ENCODE measurements at places on chromosomes 13 and 19. TPM values are rescaled to one million over a fixed set of nuclear protein-coding genes. Genes with fewer than 3 reads are reported as not detected.

ERICH6B gene
- total RNA-seq = not detected

DNA sequence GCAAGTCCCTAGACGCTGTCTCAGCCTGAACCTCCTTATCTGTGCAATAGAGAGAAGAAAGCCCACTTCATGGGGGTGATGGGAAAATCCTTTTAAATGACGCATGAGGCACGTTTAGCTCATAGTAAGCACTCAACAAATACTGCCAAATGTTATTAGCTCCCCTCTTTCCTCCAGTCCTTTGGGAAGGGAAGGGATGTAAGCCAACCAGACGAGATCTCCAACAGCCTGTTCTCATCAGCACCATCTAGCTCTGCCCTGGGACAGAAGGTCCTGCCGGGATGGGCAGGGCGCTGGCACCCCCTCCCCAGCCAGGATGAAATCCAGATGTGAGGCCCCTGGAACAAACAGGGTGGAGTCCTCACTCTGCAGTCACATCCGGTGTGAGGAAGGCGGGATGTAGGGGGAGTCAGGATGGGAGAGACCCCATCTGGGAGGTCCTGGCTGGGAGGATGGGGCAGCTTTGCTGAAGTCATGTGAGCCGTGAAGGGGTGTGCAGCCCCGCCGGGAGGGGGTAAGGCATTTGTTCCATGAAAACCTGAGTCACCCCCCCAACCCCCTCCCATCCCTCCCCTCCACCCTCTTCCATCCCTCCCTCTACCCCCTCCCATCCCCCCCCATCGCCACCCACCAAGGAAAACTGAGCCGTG is 4.6 kb downstream of the S1PR2 start:
- no peak for DNase-seq

GRCh38 chr13:71260246-71260645 is 606.8 kb downstream of the DACH1 start:
- DNase-seq = no peak

EXOC3L2 gene
- total RNA-seq = not detected

DNA sequence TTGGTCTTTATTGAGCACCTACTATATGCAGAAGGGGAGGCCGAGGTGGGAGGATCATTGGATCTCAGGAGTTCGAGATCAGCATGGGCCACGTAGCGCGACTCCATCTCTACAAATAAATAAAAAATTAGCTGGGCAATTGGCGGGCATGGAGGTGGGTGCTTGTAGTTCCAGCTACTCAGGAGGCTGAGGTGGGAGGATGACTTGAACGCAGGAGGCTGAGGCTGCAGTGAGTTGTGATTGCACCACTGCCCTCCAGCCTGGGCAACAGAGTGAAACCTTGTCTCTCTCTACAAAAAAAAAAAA is 3.8 kb downstream of the CFD start:
- DNase-seq = no peak

GRCh38 chr19:50590191-50590590 is 22.0 kb upstream of the LRRC4B start:
- no peak for DNase-seq

SIGLEC5 gene
- total RNA-seq = 0.12 TPM

PRSS57 gene
- total RNA-seq = not detected

PCDH17 gene
- total RNA-seq = not detected

GRCh38 chr19:34364462-34364829 is 550 bp upstream of the GPI start:
- no peak for DNase-seq

TSKS gene
- 0.57 TPM for total RNA-seq

LRG1 gene
- total RNA-seq = 1.5 TPM

- no peak for DNase-seq
These were observed 4.7 kb downstream of the DDA1 start for GRCh38 chr19:17314007-17314593.

DGKH gene
- 13.7 TPM for total RNA-seq

- no peak for DNase-seq
These were observed 7.9 kb upstream of the AKAP8L start for GRCh38 chr19:15426485-15427349.

ZNF878 gene
- total RNA-seq = 0.49 TPM

DNA sequence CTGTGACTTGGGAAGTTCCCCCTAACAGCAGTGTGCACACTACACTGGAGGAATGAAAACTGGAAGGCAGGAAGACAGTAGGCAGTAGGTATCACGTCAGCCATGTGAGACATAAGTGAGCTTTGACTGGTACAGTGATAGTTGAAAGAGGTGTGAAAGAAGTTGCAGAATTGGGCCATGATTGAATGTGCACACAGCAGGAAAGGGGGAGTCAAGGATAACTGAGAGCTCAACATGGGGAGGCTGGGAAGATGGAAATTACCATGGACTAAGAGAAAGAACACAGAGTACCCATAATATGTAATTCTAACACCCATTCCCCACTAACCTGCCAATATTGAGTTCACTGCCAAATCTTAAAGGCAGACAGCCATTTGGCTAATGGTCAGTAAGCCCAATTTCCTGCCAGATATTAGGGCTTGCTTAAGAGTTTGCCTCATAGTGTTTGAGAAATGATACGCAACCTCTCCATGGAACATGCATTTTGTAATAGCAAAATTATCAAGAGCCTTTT is 321.7 kb downstream of the DCT start:
- no peak for DNase-seq

DNA sequence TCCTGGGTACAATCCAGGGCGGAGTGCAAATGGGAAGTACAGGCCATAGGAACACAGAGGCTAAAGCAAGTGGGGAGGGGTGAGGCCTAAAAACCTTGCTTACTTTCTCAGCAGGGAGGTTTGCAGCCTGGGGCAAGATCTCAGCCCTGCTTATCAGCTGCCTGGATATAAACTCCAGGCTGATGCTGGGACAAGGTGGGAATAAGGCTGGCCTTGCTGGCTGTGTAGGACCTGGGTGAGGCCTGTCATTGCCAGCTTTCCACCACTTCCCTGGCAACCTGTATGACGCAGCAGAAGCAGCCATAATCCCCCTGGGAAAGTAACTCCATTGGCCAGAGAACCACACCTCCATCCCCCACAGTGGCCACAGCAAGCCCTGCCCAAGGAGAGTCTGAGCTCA is 279.1 kb upstream of the ATXN8OS start:
- no peak for DNase-seq

LILRB5 gene
- not detected for total RNA-seq

DNA sequence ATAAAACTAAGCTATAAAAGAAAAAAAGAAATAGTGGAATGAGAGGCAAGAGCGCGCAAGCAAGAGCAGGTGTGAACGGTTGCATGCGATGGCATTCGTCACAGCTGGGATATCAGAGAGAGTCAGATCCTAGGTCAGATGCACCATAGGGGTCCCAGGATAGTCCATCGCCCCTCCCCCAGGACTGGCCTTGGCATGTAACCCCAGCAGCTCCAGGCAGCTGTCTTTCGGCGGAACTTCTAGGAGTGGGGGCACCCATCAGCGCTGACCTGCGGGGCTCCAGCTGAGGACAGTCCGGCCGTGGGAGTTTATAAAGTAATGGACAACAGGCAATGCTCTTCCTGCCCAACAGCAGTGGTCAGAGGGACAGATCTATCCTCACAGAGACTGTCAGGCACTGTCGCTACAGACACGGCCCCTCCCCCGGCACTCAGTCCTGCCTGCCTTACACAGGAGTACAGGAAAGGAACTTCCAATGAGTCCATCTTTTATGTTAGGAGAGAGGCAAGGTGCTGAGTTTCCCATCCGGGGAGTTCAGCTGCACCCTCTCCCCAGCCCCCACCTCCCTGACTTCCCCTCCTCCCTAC is 1.4 kb downstream of the SIAH3 start:
- DNase-seq = peak; percentile 11

GRCh38 chr19:17711851-17712250 is 7.4 kb upstream of the MAP1S start:
- DNase-seq = no peak

GRCh38 chr13:97231118-97231828 is 9.1 kb downstream of the MBNL2 start:
- no peak for DNase-seq

- no peak for DNase-seq
These were observed 35.9 kb upstream of the CNMD start for GRCh38 chr13:52775511-52775910.

DNA sequence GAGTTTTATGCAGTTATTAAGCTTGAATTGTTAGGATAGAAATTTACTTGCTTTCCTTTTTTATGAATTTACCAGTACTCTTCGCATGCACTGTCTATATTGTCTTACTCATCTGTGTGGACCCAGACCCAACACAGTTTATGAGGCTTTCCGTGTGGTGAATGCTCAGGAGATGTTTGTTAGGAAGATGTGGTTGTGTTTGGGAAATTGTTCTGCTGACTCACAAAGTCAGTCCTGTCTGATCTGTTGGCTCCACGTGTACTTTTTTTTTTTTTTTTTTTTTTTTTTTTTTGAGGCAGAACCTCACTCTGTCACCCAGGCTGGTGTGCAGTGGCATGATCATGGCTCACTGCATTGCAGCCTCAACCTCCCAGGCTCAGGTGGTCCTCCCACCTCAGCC is 532.5 kb downstream of the LMO7 start:
- no peak for DNase-seq

CYP2B6 gene
- total RNA-seq = not detected

GRCh38 chr13:37416291-37417059 is 182.1 kb downstream of the POSTN start:
- DNase-seq = no peak

GRCh38 chr19:41323430-41324125 is 13.6 kb downstream of the CCDC97 start:
- no peak for DNase-seq

CD37 gene
- 182 TPM for total RNA-seq

CLEC4G gene
- not detected for total RNA-seq

DNA sequence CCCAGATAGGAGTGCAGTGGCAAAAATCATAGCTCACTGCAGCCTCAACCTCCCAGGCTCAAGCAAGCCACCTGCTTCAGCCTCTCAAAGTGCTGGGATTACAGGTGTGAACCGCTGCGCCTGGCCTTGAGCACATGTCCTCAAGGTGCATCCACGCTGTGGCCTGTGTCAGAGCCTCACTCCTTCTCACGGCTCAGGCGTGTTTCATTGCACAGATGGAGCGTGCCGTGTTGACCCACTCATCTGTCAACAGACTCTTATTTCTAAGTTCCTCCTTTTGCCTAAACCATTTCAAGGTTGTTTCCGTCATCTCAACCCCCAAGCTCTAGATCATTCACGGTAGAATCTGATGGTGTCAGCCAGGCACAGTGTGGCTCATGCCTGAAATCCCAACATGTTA is 28.2 kb downstream of the ATP8B3 start:
- no peak for DNase-seq

DNA sequence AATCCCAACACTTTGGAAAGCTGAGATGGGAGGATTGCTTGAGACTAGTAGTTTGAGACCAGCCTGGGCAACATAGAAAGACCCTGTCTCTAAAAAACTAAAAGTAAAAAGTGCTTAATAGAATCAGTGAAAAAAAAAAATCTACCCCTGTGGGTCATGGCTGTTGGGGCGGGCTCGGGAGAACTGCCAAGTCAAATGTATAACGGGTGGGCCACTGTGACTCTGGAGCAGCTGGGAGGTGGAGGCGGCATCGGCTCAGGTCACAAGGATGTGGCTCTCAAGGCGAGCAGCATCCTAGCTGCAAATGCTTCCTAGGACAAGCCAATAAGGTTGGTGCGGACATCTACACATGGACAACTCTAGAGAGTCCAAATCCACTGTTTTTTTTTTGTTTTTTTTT is 30.9 kb downstream of the C19orf47 start:
- no peak for DNase-seq

DNA sequence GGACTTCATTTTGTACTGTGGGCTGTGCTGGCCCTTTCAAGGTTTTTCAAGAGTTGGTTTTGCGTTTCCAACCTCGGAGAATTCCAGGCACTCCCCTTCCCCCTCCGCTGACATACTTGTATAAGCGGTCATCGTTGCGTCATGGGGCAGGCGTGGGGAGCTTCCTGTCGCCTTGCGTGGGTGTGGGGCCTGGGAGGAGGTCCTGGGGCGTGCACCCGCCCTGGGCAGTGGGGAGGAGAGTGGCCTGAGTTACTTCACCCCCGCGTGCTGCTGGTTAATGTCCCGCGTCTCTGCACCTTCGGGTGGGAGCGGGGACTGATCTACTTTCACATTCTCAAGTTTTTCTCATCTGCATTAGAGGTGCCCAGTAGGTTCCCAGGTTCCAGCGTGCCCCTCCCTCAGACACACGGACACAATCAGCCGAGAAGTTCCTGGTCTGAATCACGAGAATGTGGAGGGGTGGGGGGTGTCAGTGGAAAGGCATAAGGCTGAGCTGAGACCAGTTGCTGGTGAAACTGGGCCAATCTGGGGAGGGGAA is 4.1 kb downstream of the IER2 start:
- peak; percentile 84 for DNase-seq

MAP4K1 gene
- 135 TPM for total RNA-seq

DNA sequence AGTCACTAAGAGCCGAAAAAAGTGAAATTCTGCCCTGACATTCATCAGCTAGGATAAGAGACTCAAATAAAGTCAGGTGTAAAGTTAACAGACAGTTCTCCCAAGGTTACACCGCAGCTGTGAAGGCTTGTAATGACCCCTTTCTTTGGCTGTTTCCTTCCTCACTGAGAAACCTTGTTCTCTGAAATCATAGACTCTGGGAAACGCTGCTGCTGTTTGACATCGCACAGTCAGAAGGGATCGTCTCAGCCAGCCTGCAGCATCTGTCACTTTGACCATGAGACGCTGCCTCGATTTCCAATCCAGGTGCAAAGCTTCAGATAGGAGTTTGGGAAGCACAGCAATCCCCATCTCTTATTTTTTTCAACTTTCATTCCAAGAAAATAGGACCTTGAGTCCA is 678 bp downstream of the BCAT2 start:
- DNase-seq = no peak

- no peak for DNase-seq
These were observed 50.0 kb downstream of the LATS2 start for GRCh38 chr13:21011378-21011777.

DNA sequence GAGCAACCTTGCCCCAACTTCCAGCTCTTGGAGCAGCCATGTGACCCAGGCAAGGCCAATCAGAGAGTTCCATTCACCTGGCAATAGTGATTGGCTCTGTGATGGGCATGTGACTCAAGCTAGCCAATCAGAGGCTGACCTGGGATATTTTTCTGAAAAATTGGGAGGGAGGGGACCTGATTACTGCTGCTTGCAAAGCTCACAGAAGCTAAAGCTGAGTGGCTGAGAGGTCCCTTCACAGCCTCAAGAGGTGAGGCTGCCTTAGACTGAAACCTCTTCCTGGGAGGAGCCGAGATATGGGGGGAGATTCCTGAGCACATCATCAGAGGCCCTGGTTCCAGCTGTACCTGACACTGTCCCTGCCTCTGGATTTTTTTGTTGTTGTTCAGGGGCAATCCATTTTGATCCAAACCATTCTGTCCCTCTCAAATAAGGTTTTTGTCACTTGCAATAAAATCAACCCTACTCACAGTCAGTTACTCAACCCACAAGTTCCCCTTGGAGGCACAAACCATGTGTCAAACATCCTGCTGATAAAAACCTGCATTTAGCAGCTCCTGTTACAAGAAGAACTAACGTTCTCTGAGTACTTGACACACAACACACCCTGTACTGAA is 4.8 kb downstream of the CIB3 start:
- DNase-seq = no peak

Data from activated naive CD4-positive, alpha-beta T cell treated with anti-CD3 and anti-CD28 coated beads for 36 hours (primary cell).